ENCODE measurements at places on chromosomes 16 and 17. TPM values are rescaled to one million over a fixed set of nuclear protein-coding genes. Genes with fewer than 3 reads are reported as not detected.

The CLEC18B gene
- 6.9 TPM for total RNA-seq

The CARD14 gene
- total RNA-seq = 1.8 TPM

The SULT1A4 gene
- 2.2 TPM for total RNA-seq

The SYCE1L gene
- 1.4 TPM for total RNA-seq

The RGS9 gene
- total RNA-seq = 13.6 TPM

The CD300LB gene
- not detected for total RNA-seq

The PYY gene
- total RNA-seq = not detected

The ADAMTS18 gene
- 4.3 TPM for total RNA-seq

The GPR142 gene
- total RNA-seq = not detected

The HSD11B2 gene
- 10.2 TPM for total RNA-seq

The SGCA gene
- 1.6 TPM for total RNA-seq

The GOSR2 gene
- total RNA-seq = 69.8 TPM

The MT1F gene
- total RNA-seq = 240 TPM

The ABCC12 gene
- total RNA-seq = 5.5 TPM

The ENPP7 gene
- not detected for total RNA-seq

The TMED6 gene
- total RNA-seq = 1.0 TPM

The RNF43 gene
- total RNA-seq = 3.4 TPM

The SNAI3 gene
- total RNA-seq = 2.2 TPM

The LRRC37A gene
- 9.7 TPM for total RNA-seq

The MT1E gene
- 221 TPM for total RNA-seq

The P2RX1 gene
- total RNA-seq = 0.45 TPM

The CAVIN1 gene
- total RNA-seq = 27.9 TPM

The FOXN1 gene
- not detected for total RNA-seq

The CSHL1 gene
- total RNA-seq = not detected

The DNAI2 gene
- 0.35 TPM for total RNA-seq

The NLE1 gene
- 13.2 TPM for total RNA-seq

The PIRT gene
- total RNA-seq = 4.2 TPM

The CETP gene
- total RNA-seq = not detected

The NEURL4 gene
- 88.4 TPM for total RNA-seq

The TNK1 gene
- total RNA-seq = 5.8 TPM
